ENCODE measurements at places on chromosomes 2 and 18.
A peak's percentile ranks its signal among the peaks of the same experiment; 100 is the strongest.

DNA sequence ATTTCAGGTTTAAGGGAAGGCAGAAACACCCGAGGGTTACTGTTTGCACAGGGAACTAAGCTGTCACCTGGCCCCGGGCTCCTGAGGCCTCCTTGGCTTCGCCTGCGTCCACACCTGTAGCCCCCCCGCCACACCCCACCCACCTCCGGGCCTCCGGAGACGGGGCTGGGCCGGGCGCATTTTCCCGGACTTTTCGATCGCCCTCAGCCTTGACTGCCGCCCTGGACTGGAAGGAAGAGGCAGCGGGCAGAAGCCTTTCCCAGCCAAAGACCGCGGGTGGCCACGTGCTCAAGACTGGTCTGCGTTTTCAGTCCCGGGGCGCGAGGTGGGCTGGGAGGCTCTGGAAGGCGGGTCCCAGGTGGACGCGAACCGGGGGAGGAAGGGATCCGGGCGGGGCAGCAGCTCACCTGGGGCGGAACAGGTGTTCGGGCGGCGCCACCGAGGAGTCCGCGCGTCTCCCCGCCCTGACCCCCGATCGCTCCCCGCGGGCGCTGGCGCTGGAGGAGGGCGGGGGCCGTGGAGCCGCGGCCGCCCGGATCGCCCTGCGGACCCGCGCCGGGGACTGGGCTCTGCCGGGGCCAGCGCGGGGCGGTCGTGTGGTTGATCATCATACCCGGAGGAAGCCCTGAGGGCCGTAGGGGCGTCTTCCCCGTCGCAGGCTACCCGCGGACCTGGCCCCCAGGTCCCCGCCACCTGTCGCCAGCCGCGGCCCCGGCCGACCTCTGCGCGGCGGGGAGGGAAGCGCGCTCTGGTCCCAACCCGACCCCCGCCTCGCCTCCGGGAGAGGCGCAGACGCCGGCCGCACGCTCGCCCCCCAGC, 3.2 kb downstream of the ID2 start:
- no peak for DNase-seq

DNA sequence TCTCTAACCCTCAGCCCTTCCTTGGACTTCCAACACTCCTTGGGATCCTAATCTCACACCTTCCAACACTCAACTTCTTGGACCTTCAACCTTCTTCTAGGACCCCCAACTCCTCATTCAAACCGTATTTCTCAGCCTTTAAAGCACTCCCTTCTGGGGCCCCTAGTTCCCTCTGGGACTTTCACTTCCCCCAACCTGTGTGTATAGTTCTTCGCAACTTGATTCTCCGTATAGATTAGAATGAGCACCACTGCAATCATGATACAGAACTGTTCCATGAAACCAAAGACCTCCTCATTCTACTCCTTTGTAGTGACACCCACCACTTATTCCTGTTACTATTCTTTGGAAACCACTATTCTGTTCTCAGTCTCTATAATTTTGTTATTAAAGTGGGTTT, 62.0 kb upstream of the NFU1 start:
- no peak for DNase-seq

DNA sequence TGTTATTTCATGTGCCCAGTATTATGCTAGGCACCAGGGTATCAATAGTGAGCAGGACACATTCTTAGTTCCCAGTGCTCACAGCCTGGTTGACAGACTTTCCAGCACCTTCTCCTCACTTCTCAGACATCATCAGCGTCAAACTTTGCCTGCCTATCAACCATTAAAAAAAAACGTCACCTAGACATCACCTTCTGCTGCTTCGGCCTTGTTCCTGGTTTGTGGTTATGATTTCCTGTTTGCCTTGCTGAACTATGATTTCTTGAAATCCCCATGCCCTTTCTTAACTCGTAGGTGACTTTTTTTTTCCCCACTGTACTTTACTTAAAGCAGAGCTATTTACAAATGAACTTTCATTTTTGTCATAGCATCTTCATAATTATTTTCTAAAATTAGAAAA, 60.4 kb upstream of the NABP1 start:
- DNase-seq, result peak; percentile 9

DNA sequence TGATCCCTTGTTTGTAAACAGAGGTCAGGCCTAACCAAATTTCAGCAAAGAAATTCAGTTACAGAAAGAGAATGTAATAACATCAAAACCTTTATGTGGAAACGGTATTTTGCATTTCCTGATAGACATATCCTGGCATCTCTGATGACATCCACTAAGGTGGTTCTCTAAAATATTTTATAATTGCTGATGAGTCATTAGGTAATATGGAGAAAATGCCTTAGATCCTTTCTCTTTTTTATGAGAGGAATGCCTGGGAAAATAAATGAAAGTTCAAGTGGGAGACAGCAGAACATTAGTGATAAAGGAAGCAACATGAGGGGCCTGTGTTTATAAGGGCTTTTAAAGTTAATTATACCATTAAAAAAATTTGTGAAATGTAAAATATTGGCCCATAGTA, 72.6 kb downstream of the PLCL1 start:
- no peak for DNase-seq

- no peak for DNase-seq
These were observed 16.7 kb downstream of the TSN start for GRCh38 chr2:121771976-121772742.

DNA sequence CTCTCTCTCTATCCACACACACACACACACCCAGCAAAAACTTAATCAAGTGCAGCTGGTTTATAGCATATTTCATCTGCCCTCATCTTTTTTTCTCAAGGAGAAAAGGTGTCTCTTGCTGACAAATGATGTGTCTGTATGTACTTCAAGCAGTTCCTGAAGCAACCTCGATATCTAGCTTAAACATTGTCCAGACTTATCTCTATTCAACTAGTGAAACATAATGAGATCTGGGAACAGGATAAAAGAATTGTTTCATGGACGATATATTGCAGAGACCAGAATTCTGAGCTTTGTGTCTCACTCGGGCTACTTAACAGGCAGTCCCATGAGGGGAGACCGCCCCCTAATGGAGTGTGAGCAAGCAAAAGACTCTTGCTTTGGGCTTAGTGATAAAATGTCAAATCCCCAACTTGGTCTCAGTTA, 929.2 kb upstream of the SOX11 start:
- DNase-seq, result no peak

DNA sequence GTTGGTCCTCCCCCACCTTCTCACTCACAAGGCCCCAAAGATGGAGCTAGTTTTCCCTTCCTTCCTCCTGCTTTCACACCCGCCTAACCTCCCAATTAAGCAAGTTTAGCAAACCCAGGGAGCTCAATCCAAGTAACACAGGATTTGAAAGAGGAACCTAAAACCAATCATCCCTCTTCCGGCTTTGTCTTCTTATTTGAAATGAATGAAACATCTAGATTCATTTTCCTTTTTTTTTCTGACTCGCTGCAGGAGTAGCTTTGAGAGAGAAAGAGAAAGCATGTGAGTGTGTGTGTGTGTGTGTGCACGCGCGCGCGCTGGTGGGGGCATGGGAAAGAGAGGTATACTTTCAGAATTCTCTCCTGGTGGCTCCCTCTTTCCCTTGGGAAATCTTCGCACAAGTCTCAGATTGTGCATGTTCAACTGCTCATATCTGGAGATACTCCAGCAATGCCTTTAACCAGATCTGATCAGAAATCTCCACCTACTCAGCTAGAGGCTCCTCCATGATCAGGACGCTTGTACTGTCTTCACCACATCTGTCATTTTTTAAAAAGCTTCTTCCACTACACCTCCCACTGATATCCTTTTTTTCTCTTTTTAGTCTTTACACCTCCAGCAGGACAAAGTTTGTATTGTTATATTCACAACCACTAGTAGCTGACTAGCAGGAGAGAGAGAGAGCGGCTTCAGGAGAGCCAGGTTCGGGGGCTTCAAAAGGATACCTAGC, 1.7 kb downstream of the SLC8A1 start:
- no peak for DNase-seq

DNA sequence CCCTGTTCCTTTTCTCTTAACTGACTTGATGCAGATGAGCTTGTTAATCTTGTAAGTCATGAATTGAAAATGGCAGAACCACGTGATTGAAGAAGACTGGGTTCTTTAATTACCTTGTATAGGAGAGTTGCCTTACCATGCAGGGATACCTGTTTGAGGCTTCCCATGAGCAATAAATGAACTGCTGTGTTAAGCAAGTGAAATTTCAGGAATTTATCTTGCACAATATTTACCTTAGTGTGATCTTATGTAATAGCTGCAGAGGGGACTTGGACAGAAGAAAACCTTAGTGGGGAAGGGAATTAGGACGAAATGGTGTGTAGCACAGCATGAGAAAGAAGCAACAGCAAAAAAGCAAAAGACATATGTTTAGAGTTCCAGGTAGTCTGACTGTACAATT, 384.0 kb upstream of the TMEFF2 start:
- DNase-seq, result no peak

GRCh38 chr2:72555943-72556342, 269.9 kb downstream of the EXOC6B start:
- no peak for DNase-seq

DNA sequence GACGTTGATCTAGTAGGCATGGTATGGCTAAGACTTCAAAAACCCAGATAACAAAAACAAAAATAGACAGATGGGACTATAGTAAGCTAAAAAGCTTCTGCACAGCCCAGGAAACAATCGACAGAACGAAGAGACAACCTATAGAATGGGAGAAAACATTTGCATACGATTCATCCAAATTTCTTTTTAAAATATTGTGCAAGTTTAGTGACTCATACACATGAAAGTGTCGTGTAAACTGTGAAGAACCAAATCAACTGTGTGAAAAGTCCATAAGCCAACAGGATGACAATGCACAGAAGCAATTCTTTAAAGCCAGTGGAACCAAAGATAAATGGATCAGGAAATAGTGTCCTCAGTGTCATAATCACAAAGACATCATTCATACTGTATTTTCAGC, 671.1 kb downstream of the RNF144A start:
- no peak for DNase-seq

DNA sequence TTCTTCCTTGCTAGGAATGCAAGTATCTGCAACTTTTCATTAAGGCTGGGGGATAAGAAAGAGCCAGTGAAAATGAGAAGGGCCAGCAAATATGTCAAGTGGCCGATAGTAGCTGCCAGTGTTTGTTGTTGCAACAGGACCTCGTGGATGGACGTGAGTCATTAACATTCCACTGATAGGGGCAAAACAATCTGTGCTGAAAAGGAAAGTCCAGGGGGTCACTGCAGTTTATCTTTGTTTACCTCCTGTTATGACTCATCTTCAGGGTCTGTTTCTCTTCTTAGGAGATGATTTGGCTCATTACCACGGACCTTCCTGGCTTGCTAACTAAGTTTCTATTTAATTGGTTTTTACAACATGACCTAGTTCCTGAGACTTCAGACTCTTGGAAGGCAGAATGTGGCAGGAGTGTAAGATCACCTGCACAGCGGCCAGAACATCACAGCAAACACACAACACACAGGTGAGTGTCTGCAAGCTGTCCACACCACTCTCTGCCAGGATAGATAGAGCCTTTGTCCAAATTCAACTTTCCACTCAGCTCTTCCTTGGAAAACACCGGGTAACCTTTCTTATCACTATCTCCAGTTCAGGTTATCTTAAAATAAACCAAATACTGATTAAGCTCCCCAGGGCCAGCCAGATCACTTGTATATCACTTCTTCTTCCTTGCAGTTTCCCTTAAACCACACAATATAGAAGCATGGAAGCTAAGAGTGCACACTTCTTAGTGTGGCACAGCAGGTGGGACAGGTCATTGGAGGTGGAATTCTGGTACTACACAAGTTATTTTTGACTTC, 157.5 kb upstream of the LMAN1 start:
- DNase-seq, result no peak

- DNase-seq, result no peak
These were observed 513.5 kb downstream of the CMPK2 start for GRCh38 chr2:6352247-6352646.

DNA sequence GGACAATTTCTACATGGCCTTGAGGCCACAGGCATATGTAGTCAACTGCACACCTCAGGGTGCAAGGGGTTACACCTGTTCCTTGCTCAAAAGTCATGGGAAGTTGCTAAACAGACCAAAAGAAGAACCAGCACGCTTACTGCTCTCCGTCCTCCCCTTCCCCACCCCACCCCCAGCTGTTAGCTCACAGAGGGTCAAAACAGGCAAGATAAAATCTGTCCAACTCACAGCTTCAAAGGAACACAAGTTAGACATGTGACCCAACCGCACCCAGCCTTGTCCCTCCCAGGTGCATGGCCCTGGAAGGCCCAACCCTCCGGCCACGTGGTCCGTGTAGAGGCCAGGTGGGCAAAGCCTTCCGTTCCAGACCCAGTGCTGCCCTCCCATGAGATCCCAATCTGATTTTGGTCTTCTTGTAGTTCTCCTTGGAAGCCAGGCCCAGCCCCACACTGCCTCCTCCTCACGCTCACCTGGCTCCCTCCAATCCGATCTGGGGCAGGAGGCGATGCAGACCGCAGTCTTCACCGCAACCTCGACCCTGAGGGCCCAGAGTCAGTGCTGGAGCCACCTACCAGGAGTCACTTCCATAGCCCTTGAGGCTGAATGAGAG, 14.5 kb upstream of the ASPRV1 start:
- DNase-seq, result no peak

GRCh38 chr18:55404136-55404830, 183.7 kb downstream of the TCF4 start:
- no peak for DNase-seq

DNA sequence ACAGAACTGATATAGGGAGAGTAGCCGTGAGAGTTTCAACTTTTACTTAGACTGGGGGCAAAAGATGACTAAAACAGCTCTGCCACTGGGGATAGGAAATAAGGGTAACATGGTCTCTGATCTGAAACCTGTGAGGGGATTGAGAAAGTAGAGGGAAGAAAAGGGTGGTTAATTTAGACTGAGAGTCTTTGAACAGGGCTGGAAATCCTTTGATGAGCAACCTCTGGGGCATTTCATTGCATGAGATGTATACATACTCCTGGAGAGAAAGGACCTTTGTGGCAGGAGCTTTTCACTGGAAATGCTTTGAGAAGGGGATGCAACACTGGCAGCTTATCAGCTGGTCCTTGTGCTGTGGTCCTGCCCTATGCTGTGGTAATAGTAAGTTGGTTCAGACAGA, 9.4 kb downstream of the GALNT1 start:
- DNase-seq, result no peak

DNA sequence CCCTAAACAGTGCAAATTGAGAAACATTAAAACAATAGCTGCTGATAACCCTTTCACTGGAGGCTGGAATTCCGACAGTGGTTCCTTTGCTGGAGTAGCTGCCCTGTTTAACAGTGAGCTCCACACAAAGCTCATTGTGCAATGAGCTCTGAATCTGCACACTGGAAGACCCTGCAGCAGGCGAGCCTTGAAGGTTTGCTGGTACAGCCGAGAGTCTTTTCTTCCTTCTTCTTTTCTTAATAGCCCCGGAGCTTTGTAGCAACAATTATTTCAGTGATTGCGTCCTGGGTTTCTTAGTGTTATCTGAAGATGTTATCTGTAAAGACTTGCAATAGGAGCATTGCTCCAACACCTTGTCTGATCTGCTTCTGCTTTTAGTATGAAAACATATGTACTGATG, 50.8 kb upstream of the CXCR4 start:
- no peak for DNase-seq

DNA sequence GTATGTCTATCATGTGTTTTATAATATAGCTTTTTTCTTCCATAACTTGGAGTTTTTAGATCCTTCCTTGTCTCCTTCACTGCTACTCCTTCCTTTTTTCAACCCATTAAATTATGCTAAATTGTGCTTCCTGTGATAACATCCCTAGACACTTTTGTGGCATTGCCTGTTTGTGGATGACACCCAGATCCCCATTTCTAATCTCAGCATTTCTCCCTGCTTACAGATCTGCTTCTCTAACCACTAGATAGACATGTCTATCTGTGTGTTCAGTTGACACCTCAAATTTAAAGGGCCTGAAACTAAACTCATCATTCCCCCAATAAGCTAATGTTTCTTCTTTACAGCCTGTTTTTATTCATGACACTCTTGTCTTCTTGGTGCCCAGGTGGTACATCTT, 244.8 kb downstream of the BABAM2 start:
- no peak for DNase-seq

GRCh38 chr2:72126186-72127100, 21.2 kb downstream of the CYP26B1 start:
- no peak for DNase-seq
